PC-3 (cell line): ENCODE measurements at places on chromosomes 13 and 19. TPM values are rescaled to one million over a fixed set of nuclear protein-coding genes. Genes with fewer than 3 reads are reported as not detected.

The SMAD9 gene
- 0.75 and 0.87 TPM in 2 replicates for total RNA-seq

- DNase-seq: no peak
These were observed 17.0 kb downstream of the RBM26 start for GRCh38 chr13:79389026-79389425.

GRCh38 chr19:7636691-7637373 is at the start of gene STXBP2:
Gene STXBP2, plus strand, starts transcription at chr19:7637110. Its CDS starts 40 bp downstream, at chr19:7637150.
- peak; percentile 89 for DNase-seq

DNA sequence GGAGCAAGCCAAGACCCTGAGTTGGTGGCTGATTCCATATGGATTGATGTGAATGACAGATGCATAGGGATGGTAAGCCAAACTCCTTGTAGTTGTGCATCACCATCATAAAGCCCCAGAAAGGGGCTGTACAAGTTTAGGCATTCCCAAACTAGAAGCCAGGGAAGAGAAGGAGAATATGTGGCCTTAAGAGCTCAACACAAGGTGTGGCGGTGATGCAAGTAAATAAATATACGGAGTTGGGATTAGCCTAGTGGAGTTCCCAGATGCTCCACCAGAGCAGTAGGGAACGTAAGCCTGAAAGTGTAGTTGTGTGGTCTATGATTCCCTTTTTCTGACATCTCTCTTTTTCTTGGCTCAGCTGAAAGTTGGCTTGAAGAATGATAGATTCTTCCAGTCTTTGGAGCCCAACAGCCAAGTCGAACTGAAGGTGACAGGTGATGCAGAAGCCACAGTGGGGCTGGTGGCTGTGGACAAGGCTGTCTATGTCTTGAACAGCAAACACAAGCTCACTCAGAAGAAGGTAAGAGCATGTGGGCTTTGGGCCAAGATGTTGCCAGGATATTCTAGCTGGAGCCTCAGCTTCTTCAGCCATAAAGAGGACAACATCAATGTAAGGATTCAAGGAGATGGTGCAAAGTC is 30.1 kb downstream of the RDH8 start:
- peak; percentile 23 for DNase-seq

DNA sequence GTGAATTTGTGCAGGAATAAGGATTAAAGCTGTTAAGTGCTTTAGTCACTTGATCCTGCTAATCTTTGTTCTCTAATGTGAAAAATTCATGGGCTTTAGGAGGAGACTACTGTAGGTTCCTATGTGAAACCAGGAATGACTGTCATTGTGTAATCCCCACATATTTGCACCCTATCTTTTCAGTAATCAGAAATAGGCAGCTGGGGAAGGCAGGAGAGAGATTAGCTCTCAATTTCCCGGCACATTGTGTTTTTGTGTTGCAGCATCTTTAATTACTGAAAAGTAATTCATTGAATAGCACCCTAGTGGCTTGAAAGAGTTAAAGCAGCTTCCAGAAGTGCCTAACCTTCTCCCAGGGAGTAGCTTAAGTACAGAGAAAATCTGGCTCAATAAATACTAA is 282.9 kb downstream of the OLFM4 start:
- DNase-seq: no peak

- no peak for DNase-seq
These were observed 254.2 kb upstream of the ZNF507 start for GRCh38 chr19:32091241-32091640.

DNA sequence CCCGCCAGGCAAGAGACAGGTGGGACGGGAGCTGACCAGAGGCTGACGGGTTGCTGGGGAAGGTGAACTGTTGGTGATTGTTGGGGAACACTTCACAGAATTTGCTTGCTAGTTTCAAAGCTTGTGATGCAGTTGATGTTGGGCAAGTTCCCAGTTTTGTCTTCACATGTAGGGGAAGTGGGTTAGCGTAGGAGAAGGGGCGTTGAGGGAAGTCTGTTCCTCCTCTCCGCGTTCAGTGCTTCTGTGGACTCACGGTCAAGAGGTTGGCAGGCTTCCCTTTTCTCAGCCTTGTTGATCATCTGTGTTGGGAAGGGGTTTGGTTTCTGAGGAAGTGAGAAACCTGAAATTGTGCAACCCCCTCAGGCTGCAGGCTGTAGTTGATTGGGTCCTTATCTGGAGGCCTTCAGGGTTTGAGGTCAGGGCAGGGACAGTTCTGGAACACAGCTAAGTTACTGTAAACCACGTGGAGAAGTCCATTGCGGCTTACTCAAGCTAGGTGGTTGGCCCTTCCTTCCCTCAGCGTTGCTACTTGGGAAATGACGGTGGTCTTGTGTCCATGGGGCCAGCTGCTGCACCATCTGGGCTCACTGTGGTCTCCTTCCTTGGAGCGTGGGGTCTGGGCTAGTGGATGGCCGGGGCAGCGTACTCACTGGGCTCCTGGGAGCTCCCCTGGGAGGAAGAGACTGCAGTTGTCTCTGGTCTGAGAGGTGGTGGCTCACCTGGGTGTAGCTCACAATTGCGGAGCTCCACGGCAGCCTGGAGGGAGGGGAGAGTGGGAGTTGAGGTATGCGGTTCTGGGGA is 7.5 kb downstream of the RPS9 start:
- DNase-seq: peak; percentile 35

DNA sequence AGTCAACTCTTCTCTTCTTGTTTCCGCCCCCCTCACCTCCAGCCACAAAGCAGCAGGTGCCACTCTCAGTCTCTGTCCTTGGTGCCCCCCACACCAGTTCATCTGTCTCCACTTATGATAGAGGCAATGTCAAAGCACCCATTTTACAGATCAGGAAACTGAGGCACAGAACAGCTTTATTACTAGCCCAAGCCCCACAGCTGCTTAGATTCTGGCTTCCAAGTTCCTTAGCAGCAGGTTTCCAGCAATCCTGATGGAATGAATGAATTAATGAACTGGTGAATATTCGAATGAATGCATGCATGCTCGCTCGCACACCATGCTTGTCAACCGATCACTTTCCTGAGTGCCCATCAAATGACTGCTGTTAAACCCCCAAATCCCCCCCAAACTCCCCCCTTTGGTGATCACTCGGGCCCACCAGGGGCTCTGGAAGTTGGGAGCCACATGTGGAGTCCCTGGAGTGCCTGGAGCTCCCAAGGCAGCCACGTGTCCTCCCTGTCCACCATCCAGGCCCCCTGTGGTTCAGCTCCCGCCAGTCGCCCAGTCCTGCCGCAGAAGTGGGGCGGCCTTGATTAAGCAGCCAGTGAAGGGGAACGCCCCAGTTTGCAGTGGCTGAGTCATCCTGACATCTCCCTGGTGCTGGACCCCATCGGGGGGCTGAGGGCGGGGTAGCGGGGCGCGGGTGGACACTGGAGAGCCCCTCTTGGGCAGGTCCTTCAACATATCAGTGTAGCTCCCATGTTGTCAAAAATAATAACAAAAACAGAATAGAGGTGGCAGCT is 6.8 kb downstream of the PTPRS start:
- DNase-seq: no peak

The KLK12 gene
- total RNA-seq: not detected in 2 replicates
